ENCODE measurements at places on chromosomes 11 and 22.

DNA sequence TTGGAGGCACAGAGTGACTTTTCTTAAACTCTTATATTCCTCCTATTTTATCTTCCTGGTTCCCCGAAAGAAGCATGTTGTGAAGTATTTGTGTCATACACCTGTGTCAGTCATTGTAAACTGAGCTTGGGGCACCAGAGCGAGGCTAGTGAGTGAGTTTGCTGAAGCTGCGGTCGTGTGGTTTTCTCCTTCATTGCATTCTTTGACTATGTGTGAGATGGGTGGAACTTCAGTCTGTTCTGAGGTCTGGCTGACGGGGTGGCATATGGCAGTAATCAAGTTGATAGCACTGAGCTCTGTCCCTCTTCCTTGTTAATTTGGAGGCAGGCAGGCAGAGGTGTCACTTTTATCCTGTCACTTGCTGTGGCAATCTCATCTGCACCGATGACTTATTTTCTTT, 4.2 kb downstream of the VPS26B start:
- DNase-seq = no peak
- H3K36me3 ChIP-seq = no peaks in the 10 kb centered on the region
- no peak overlapping the region for H3K27ac ChIP-seq

- no peak overlapping the region for H3K27ac ChIP-seq
- no peaks in the 10 kb centered on the region for H3K4me1 ChIP-seq
- no peak overlapping the region for H3K4me3 ChIP-seq
- DNase-seq = peak; percentile 45
Measured at GRCh38 chr22:21448627-21449416, 18.4 kb upstream of the TMEM191C start.

DNA sequence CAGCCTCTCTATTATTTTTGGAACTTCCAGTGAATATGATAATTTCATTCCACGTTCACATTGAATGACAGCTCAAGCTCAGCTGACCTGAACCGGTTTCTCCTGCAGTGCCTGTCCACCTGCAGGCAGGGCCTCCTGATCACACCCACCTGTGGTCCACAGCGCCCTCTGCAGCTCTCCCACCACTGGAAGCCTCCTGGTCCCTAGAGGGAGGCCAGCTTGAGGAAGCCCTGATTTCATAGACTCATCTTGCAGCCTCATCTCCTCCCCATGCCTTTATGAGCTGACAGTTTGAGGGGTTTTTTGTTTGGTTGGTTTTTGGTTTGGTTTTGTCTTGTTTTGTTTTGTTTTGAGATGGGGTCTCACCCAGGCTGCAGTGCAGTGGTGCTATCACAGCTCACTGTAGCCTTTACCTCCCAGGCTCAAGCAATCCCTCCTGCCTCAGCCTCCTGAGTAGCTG, 29.9 kb upstream of the MALAT1 start:
- H3K4me1 ChIP-seq = peaks cover 23% of the 10 kb centered on the region
- H3K4me3 ChIP-seq = no peak overlapping the region
- H3K36me3 ChIP-seq = no peaks in the 10 kb centered on the region
- no peaks in the 10 kb centered on the region for H3K27me3 ChIP-seq
- H3K27ac ChIP-seq = peak overlapping the region; percentile 36
- peak; percentile 94 for DNase-seq

GRCh38 chr22:50530580-50530876, 716 bp upstream of the TYMP start:
- H3K36me3 ChIP-seq = no peaks in the 10 kb centered on the region
- no peaks in the 10 kb centered on the region for H3K27me3 ChIP-seq
- peak overlapping the region; percentile 27 for H3K4me3 ChIP-seq
- peaks cover 47% of the 10 kb centered on the region for H3K4me1 ChIP-seq
- peak overlapping the region; percentile 99 for H3K27ac ChIP-seq

DNA sequence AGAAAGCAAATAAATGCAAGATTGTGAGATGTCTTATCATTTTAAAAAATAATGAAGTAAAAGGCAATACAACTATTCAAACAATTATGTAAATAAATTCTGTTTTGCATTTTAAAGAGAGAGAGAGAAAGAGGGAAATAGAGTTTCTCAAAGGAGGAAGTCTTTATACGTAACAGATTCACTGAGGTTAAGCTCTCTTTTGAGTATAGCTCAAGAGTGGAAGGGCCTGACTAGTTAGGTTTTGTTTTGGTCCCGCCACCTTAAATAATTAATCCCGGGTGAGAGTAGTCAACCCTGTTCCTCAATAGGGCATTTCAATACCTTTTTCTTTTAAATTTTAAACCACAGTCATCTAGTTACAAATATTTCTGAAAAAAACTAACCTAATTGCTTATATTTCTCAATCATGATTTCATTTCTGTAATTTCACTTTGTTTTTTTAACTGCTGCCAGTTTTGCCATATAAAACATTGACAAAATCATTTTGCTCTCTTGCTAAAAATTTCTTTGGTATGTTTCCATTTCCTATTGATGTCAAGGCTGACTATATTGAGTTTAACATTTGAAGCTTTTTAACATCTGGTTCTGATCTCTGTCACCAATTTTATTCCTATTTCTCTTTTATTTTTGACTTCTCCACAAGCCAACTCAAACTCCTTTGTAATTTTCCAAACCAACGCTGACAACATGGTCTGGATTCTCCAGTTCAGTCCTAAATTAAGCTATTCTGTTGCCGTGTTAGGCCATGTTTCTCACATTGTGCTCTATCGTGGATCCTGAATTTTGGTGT, 10.3 kb downstream of the OR10D3 start:
- no peaks in the 10 kb centered on the region for H3K36me3 ChIP-seq
- H3K4me3 ChIP-seq = no peak overlapping the region
- no peaks in the 10 kb centered on the region for H3K27me3 ChIP-seq
- no peaks in the 10 kb centered on the region for H3K4me1 ChIP-seq
- DNase-seq = no peak
- no peak overlapping the region for H3K27ac ChIP-seq

- no peaks in the 10 kb centered on the region for H3K4me1 ChIP-seq
- H3K4me3 ChIP-seq = no peak overlapping the region
- H3K27ac ChIP-seq = no peak overlapping the region
- H3K36me3 ChIP-seq = no peaks in the 10 kb centered on the region
- H3K27me3 ChIP-seq = no peaks in the 10 kb centered on the region
Measured at GRCh38 chr11:77200351-77201268, 72.6 kb downstream of the MYO7A start.

Measured in upper lobe of left lung (tissue), 6 donors.